AG09319 (cell line): ENCODE measurements at places on chromosomes 5 and 9.

DNA sequence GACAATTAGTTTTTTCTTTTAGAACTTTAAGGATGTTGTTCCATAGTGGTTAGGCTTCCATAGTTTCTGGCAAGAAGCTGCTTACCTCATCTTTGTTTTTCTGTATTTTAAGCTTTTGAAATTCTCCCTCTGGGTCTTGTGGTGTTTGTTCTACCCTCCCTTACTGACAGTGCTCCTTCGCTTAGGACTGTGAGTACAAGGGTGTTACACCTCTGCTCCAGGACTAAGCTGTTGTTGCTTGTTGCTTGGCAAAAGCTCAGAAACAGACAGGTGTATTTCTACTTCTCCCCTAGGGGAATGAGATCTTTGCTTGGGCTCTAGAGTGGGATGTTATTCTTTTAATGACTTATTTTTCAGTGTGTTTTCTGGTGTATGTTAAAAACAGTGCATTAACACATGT lies 225.2 kb downstream of the WDR70 start:
- no peak for DNase-seq

GRCh38 chr9:99013550-99013949 lies 69.8 kb downstream of the COL15A1 start:
- no peak for DNase-seq

DNA sequence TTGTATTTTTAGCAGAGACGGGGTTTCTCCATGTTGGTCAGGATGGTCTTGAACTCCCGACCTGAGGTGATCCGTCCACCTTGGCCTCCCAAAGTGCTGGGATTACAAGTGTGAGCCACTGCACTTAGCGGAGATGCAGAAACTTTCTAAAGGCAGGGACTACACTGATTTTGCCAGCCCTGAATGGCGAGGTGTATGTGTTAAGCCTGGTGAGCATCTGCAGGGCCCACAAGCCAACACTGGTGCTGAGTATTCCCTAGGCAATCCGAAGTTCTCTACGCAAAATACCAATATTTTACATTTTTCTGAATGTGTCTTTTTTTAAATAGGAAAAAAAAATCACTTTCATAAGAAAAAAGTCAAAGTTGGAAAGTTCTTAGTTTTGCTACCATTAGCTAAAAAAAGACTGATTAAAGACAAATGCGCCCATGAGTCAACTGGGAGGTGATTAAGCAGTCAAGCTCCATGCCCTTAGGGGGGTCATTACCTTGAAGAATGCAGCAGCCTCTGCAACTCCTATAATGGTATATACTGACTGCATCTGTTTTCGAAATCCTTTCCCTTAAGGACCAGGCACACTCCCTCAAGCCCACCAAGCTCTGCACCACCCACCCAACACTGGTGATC lies 502.8 kb downstream of the BNC2 start:
- DNase-seq, result peak; percentile 54

DNA sequence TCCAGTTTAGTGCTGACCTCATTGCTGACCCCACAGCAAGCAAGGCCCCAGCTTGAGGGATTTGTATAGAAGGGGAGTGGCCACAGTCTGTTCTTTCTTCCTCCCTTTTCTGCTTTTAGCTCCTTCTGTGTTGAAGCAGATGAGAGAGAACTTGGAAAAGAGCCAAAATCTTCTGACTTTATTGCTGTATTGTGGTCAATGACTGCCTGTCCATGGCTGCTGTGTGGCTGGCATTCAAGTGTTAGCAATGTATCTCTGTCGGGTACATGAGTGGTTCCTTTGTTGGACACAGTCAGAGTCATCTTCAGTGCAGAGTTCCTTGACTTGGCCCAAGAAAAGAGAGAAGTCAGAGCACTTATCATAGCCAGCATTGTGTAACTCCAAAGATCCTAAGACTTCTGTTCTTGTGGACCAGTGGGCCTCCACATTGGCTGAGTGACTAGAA lies 154.1 kb downstream of the LRRC70 start:
- no peak for DNase-seq

- DNase-seq, result no peak
These were observed 9.6 kb upstream of the PTGES2 start for GRCh38 chr9:128136816-128137793.

- DNase-seq, result no peak
These were observed 115.9 kb downstream of the CDC42SE2 start for GRCh38 chr5:131379723-131380122.

DNA sequence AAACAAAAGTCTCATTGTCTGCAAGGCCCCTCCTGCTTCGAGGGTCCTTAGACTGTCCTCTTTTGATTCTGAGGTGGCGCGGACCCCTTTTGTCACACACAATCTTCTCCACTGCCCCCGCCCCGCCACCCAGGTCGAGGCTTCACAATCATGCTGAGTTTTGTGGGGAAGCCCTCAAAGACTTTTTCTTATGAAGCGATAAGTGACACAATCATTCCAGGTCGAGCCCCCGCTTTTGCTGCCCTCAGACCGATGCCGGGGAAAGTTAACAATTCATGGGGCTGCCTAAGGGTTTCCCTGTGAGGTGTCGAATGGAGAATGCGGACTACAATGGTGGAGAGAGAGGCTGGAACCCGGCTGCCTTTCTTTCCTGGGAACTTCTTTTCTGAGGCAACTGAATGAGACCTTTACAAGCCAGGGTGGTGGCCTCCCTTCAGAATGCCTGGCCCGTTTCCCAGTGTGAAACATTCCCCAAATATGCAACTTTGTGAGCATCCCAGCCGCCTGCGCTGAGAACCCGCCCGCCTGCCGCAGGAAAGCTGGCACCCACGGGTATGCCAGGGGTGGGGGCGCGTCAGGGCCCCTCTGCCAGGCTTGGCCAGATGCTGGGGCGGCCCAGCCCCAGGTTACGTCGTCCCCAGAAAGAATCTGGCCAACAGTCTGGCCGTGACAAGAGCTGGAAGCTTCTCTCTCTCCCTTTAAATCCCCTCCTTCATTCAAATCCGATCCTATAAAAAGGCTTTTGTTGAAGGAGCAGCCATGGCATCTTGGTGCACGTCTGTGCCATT lies 71.9 kb downstream of the MAP1B start:
- DNase-seq, result peak; percentile 70

DNA sequence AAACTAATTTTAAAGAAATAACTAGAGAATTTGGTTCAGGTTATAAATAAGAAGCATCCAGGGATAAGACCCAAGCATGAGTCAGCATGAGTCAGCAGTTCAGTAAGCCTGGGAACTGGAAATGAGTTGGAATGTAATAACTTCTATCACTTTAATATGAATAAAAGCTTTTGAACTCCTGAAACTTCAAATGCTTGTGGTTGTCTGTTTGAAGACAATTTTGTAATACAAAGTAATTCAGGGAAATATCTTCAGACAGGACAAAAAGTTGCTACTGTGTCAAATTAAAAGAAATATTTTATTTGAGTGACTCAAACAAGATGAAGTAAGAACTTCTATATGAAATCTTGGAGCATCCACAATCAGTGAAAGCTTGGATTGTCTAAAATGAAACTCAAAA lies 331.2 kb upstream of the DAB2 start:
- peak; percentile 79 for DNase-seq

GRCh38 chr9:78985084-78985738 lies 586.6 kb upstream of the TLE4 start:
- DNase-seq, result no peak

GRCh38 chr5:147309621-147310020 lies 74.8 kb downstream of the STK32A start:
- no peak for DNase-seq

DNA sequence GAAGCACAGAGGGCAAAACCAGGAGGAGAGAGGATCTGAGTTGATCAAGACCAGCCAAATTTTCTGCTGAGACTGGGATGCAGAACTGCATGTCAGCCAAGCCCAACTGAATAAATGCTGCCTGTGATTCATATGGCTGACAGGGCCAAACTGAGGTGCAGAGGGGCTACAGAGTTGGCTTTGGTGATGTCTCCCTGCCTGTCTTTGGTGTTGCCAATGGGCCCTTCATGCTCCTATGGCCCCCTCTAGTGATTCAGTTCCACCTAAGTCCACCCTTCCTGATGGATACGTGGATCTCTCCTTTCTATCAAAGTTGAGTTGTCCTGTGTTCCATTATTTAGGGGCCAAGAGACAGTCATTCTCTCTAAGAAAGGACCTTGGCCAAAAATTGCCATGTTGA lies 163.6 kb upstream of the TLE4 start:
- DNase-seq, result no peak

DNA sequence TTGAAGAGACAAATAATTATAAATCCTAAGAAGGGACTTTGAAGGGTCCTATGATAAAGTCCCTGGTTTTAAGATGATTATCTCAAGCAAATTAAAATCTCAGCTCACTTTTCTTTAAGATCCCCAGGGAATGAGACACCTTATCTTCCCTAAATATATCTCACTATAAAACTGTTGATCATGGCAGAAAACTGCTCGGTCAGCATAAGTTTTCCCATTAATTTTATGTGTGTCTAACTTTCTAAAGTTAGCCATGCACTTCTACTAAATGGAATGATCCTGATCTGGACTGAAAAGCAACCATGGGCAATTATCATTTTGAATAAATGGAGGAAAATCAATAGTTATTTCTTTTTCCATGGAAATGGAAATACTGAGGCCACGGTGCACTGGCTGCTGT lies 314.5 kb downstream of the TRPM3 start:
- no peak for DNase-seq

DNA sequence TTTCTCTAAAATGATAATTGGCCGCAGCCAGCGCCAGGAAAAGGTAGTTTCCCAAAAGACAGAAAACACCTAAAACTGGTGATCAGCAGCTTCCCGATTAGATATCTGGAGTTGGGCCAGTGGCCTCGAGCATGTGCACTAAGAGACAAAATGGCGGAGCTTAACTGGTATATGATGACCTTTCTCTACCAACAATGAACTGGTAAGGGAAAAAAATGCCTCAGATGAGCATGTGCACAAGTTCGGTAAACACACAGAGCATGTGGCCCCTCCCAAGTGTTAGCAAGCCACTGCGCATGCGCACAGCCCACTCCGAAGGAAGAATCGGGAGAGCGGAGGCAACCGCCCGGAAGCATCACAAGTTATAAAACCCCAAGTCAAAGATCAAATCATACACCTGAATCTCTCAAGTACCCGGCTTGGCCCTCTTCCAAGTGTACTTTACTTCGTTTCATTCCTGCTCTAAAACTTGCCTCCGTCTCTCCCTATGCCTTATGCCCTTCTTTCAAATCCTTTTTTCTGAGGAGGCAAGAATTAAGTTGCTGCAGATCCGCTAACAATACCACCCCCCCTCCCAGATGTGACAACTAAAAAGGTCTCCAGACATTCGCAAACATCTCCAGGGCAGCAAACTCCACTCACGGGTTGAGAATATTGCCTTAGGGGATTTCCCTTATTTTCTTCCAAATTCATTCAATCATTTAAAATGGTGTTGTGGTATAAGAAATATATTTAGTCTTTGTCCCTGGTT lies 15.0 kb upstream of the PTBP3 start:
- DNase-seq, result no peak

- DNase-seq, result no peak
These were observed 28.5 kb upstream of the GOLGA1 start for GRCh38 chr9:124969401-124969800.
